ENCODE measurements at places on chromosomes 2 and 18.

DNA sequence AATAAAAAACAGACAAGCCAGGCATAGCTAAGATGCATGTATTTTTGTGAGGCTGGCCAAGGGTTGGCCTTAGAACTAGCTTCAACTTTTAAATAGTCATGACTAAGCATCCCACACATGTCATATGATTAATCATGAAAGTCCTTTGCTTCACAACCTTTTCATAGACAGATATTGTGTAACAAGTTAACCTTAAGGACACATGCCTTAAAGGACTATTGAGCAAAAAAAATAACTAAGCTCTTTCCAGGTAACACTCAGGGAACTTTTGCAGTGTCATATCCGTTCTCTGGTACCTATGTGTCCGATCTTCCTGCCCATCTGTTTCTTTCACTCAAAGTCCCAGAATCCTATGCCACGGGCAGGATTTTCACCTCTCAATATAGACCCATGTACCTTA lies 498.4 kb downstream of the STK39 start:
- DNase-seq: no peak

- DNase-seq: peak; percentile 66
Observed at GRCh38 chr2:37671816-37672103, 318 bp upstream of the CDC42EP3 start.

GRCh38 chr2:196767101-196767500 lies 32.4 kb downstream of the GTF3C3 start:
- DNase-seq: no peak

- DNase-seq: no peak
Observed at GRCh38 chr2:162198239-162198638, 45.0 kb downstream of the FAP start.

DNA sequence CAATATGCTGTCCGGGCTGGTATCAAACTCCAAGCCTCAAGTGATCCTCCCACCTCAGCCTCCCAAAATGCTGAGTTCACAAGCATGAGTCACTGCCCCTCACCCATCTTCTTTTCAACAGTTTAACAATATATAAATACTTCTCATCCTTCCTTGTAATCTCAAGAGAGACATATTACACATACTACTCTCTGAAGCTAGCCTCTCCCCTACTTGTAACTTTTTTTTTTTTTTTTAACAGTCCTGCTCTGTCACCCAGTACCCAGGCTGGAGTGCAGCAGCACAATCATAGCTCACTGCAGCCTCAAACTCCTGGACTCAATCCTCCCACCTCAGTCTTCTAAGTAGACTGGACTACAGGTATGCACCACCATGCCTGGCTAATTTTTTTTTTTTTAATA lies 5.7 kb downstream of the GFPT1 start:
- DNase-seq: no peak

- DNase-seq: no peak
Observed at GRCh38 chr2:121136323-121136722, 148.7 kb downstream of the TFCP2L1 start.

DNA sequence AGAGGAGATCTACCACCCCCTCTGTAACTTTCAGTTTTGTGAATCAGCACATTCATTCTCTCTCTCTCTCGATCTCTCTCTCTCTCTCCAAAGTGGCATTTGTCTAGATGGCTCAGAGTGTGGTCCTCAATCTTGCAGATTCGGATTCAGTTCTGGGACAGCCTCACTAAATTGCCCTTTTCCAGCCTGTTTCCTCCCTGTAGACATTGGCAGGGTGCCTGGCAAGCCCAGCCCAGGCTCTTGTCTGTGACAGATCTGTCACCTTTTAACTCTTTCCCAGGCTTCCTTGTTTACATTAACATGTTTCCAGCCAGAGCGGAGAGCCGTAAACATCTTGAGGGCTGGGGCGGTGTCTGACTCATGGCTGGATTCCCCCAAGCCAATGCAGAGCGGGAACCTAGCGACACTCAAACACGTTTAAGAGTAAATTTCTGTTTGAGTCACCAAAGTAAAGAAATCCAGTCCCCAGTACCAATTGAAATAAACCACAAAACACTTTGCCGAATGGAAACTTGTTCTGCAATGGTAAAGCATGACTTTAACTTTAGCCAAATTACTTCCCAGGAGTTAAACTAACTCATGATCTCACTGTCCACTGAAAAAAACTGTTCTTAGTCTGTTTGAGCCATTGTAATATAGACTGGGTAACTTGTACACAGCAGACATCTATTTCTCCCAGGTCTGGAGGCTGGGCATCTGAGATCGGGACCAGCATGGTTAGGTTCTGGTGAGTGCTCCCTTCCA lies 6.6 kb upstream of the CYP27C1 start:
- DNase-seq: peak; percentile 40

- DNase-seq: no peak
Observed at GRCh38 chr2:111640480-111640879, 243.5 kb downstream of the ANAPC1 start.

GRCh38 chr2:205650450-205650849 lies 31.9 kb upstream of the NRP2 start:
- DNase-seq: no peak

GRCh38 chr2:134301928-134302260 lies 48.0 kb downstream of the MGAT5 start:
- no peak for DNase-seq

DNA sequence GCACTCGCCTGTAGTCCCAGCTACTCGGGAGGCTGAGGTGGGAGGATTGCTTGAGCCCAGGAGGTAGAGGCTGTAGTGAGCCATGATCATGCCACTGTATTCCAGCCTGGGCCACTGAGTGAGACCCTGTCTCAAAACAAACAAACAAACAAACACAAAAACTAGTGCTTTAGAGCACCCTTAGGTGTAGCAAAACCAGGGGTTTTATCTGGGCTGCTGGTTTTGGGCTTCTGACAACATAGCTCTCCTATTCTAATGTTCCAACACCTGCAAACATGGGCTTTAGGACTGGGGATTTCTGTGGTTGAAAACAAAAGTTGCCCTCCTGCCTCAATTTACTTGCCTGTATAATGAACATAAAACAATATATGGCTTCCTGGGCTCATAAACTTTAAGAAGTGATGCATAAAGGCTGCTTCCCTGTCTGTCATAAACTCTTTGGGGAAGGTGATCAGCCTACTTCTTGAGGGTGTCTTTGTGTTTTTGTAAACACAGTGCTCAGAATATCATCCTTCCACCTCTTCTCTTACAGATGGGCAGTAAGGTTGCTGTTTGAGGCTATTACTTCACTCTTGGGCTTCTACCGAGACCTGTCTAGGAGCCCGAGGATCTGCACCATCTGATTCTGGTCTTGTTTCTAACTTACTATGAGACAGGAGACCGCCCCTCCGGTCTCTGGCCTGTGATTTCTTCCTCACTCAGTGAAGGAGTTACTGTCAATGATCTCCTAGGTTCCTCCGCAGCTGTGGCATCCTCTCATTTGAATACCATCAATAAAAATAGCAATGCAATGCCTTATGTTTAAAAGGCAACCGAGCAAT lies 246.5 kb downstream of the MYCN start:
- no peak for DNase-seq

DNA sequence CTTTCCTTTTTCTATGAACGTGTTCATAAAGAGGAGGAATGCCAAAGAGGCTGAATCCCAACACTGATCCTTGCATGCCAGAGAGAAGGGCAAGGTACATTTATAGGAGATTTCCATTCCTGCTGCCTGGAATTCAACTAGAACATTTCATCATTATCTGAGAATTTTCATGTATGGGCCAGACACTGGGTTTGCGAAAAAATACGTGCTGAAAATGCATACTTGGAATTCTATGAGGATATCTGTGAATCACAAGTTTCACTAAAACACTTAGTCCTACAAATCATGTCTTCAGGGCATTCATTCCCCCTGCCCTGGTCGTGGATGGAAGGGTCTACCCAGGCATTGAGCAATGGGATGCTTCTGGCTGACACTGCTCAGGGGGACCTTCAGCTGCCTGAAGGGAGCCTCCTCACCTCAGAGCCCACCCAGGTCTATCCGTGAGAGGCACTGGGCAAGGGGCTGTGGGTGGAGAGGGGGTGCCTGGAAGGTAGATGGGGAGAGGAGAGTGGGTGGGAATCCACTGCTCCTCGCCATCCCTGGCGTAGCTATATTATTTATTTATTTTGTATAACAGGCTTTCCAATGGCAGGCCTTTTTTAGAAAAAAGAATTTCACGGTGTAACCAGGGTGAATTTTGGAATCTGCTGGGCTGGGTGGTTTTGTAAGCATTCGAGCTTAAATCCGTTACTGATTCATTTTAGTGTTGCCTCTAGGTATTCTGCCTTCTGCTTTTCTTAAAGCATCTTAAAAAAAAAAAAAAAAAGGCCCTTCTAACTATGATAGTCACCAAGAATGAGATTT lies 560.6 kb upstream of the ID2 start:
- no peak for DNase-seq

GRCh38 chr18:8279346-8279745 lies 329.9 kb upstream of the RAB12 start:
- DNase-seq: no peak

DNA sequence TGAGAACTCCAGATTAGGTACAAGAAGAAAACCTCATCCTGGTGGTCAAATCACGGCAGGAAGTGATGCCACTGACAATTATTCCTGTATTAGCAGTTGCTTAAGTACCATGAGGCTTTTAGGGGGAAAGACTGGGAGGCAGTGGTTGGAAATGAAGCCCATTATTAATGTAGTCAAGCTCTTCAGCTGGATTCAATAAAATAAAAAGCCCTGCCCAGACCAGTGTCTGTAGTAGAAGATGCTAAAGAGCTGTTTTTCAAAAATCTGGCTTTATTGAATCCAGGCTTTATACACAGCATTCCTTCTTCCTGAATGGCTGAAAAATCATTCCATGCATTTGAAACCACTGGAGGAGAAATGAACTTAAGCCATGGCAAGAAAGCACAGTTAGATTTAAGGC lies 155.2 kb downstream of the BCL2 start:
- DNase-seq: no peak

DNA sequence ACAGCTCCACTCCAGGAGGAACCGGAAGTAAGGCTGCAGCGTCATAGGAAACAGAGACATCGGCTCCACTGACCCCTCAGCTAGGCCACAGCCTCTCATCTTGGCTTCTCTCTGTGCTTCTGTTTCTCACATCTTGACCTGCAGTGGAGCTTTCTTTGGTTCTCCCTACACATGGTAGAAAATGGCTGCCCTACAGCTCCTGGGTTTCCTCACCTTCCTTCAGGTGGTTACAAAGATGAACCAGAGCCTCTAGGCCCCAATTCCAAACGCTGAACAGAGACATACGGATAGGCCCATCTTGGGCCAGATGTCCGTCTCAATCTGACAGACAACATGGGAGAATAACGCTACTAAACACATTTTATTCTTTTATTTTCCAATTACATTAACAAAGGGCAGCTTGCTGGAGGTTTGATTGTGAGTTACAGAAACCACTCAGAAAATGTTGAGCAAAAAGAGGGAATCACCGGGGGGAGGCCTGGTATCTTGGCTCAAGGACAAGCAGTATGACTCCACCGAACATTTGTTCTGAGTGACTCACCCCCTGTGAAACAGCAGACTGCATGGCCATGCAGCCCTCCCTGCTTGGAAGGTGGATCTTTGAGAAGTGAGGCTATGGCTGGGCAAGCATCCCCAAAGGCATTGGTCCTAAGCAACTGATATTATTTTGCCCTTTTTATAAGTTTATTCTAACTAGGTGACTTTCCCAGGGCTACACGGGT lies 303.5 kb downstream of the CDCA7 start:
- DNase-seq: no peak

DNA sequence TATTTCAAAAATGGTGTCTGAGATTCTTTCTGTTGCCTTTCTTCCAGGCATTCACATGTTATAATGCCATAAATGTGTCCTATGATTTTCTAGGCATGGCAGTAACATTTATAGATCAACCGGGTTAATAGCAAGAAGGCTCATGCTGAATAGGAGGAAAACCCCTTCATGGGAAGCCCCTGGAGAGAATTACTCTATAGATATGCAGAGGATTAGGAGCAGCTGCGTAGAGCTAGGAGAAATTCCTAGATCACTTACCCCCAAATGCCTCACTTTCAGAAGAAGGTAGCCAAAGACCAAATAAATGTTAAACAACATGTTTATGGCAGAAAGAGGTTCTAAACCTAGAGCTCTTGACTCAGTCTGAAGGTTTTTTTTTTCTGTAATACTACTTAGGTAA lies 153.4 kb upstream of the CTNNA2 start:
- DNase-seq: no peak

- DNase-seq: no peak
Observed at GRCh38 chr18:22547807-22548561, 130.3 kb upstream of the CTAGE1 start.

- no peak for DNase-seq
Observed at GRCh38 chr2:167480986-167481309, 592.7 kb downstream of the XIRP2 start.

Data from SHP77 treated with DMSO at 0.1 percent for 48 hours (cell line).